ENCODE measurements at places on chromosomes 6 and 20.

DNA sequence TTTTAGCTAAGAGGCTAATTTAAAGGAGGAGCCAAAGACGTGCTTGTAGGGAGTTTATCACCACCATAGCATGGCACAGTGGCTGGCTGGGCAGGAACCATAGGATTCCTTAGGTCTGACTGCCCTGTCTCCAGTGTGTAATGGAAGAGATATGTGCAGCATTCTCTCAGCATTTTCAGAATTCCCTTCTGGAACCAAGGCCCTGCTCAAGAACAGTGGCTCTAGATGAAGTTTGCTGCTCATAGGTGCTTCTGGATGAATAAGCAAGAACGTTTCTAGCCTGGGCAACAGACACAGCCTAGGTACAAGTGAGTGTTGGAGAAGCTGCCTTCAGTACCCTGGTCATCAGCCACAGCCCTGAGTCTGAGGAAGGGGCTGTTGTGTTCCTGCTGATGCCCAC, 69.1 kb downstream of the LCA5 start:
- no peak for DNase-seq

DNA sequence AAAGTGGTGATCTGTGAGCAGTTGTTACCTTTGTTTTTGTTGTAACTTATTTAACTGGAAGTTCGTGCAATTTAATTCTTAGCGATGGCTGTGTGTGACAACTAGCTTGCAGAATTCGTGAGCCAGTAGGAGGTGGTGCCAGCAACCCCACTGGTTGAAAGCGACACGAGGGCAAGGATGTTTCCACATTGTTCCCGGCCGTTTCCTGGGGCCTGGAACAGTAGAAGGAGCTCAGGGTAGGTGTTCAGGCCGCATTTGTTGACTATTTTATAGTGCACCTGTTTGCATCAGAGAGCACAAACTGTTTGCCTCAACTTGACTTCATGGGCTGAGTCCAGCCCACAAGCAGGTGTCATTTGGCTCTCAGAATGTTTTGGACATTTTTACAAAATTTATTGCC, 112.1 kb upstream of the PTPN1 start:
- no peak for DNase-seq

DNA sequence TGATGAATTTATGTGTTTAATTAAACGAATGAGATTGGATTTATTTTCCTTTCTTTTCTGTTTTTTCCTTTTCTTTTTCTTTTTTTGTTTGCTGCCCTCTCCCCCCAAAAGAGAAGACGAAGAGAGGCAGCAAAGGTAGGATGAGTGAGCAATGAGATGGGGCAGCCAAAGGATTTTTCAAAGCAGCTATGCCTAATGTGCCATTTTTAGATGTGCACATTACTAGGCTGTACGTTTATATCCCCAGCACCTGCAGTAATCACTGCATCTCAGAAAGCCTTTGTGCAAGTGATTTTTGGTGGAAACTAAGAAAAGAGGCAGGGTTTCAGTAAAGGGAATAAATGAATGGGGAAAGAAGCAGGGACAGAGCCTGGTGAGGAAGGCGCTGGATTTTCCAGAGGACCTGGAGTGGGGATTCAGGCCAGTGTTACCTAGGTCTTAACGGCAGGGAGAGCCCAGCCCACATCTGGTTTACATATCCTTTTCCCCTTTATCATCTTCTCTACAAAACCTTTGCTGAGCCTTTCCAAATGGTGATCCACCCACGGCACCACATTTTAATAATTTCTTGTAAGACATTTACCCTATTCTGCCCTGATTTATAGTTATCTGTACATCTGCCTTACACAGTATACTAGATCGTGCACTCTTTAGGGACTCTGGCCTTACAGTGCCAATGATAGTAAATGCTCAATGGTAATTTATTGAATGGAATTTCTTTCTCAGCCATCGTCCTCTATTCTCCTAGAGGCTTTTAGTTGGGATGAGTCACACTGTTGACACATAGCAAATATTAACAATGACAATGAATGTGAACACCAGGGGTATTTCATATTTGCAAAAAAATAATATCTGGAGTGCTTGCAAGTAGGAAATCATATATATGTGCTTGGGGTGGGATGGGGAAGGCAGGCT, 38.3 kb upstream of the ATXN1 start:
- no peak for DNase-seq

GRCh38 chr6:122426597-122426996, 27.1 kb downstream of the HSF2 start:
- no peak for DNase-seq

DNA sequence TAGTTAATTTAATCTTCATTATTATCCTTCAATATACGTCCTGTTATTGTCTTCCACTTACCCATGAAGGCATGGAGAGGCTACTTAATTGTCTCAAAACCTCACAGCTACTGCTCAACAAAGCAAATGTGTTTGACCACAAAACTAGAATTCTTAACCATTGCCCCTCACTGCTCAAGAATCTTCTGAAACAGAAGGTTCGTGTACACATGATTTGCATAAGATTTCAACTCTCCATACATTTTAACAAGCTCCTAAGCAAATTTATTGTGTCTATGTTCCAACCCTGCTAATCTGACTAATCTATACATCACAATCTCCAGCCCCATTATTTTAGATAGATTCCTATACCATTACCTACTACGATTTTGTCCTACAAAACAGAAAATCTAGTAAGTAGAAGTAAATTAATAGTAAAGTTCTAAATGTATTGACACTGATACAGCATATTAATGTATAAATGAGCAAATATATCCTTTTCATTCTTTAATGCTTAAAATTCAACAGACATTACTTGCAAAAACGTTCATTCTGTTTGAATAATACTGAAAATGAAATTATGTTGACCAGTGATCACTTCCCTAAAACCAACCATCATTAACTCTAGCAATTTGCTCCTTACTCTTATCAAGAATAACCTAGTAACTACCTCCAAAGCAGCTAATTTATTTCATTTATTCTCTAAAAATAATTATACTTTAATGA, 89.7 kb upstream of the RNF217 start:
- no peak for DNase-seq

DNA sequence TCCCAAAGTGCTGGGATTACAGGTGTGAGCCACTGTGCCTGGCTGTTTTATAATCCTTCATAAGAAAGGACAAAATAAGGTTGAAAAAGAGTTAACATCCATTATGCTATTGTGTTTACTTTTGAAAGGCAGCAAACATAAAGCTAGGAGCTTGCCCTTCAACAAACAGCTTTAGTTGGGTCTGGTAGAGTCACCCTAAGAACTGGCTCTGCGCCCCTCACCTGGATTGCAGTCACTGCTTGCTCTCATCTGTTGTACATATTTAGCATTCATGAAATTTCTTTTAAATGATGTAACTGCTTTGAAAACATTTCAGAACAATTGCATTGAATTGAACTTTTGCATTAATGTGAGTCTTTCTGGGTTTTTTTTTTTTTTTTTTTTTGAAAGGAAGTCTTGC, 38.9 kb downstream of the JARID2 start:
- DNase-seq: no peak

DNA sequence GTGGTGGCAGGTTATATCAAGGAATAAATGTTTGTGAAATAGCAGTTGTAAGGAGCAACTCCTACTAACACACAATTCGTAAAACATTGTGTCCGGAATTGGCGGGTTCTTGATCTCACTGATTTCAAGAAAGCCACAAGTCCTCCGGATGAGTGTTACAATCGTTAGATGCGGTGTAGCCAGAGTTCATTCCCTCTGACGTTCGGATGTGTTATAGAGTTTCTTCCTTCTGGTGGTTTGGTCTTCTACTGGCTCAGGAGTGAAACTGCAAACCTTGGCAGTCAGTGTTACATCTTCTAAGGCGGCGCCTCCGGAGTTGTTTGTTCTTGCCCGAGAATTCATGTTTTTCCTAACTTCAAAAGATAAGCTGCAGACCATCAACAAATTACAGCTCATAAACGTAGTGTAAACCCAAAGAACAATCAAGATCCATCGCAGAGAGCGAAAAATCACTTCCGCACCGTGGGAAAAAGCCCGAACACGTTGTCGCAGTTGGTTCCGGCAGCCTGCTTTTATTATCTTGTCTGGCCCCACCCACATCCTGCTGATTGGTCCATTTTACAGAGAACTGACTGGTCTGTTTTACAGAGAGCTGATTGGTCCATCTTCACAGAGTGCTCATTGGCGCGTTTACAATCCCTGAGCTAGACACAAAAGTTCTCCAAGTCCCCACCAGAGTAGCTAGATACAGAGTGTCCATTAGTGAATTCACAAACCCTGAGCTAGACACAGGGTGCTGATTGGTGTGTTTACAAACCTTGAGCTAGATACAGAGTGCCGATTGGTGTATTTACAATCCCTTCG, 58.2 kb downstream of the TRIM27 start:
- peak; percentile 42 for DNase-seq

DNA sequence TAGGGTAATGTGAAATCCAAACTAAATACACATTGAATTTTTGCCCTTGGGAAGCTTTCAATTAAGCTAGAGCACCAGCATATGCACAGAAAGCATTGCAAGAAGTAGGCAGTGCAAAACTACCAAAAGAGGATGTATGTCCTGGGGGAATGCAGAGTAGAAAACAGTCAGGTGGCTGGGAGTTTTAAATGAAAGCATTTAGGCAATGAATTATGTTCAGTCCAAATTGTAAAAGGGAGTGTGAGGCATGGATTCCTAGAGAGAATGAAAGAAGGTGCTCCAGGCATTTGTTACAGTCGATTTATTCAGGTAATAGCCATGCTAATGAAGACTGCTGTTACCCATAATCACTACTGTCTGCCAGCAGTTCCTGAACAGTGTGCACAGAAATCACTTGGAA, 604.1 kb upstream of the POU3F2 start:
- DNase-seq: no peak

- no peak for DNase-seq
Measured at GRCh38 chr6:5053038-5053437, 32.1 kb upstream of the PPP1R3G start.

- DNase-seq: no peak
Measured at GRCh38 chr6:148218542-148219258, 123.9 kb upstream of the SASH1 start.

GRCh38 chr6:4668271-4669179, 107.7 kb upstream of the CDYL start:
- no peak for DNase-seq

- no peak for DNase-seq
Measured at GRCh38 chr6:135319819-135320218, 138.7 kb downstream of the MYB start.

- no peak for DNase-seq
Measured at GRCh38 chr6:16991981-16992629, 109.7 kb upstream of the STMND1 start.

DNA sequence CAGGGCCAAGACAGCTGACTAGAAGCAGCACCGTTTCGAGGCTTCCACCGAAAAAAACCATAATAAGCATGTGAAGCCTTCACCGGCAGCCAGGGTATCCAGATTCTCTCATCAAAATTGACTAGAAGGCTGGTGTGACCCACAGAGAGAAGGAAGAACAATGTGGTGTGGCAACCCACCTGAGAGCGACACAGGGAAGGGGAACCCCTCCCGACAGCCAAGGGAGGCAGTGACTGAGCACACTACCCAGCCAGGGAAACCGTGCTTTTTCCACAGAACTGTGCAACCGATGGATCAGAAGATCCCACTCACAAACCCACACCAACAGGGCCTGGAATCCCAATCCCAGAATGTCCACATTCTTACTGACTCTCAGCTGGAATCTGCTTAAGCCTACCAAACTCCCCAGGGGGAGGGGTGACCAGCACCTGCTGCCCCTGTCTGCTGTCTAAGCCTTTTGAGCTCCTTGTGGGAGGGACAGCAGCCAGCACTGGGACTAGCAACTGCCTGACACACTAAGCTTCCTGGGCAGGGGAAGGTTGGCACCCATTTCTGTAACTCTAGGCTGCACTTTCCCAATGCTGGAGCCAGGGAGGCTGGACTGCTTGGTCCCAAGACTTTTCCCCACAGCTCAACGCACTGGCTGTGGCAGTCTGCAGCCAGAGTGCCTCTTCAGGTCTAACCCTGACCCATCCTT, 231.9 kb upstream of the FAM83B start:
- DNase-seq: no peak

- DNase-seq: no peak
Measured at GRCh38 chr6:119220452-119220851, 129.1 kb downstream of the MAN1A1 start.

DNA sequence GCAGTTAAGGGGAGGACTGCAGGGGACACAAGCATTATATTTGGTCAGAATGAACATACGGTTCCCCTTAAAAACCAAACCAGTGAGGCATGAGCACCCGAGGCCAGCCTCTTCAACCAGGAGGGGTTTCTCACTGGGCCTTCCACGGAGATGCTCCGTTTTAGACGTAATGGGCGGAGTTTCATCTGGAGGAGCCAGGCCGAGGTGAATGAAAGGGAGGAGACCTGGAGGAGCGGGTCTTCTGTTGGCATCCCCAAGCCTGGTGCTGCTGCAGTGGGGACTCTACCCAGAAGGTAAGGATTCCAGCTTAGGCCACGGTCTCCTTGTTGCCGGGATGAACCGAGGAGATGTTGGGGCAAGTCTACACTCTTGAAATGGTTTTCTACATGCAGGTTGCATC, 47.4 kb downstream of the ADNP start:
- DNase-seq: no peak

- peak; percentile 83 for DNase-seq
Measured at GRCh38 chr6:124962639-124963415, 590 bp downstream of the RNF217 start.

GRCh38 chr20:54590856-54591255, 115.5 kb downstream of the DOK5 start:
- no peak for DNase-seq
